AG20443 (cell line): ENCODE measurements at places on chromosomes 16 and 17.

DNA sequence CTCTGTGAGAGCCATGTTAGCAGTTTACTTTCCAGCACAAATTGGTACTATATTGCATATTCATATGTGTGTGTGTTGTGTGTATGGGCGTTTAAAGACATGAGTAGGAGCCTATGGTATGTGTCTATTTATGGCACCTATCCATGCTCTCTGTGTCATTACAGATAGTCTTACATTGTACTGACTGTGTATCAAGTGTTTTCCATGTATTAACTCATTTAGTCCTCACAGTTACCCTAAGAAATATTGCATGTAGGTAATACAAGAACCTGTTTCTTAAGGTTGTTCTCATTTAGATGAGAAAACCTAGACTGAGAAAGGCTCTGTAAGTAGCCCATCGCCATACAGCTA lies 1.6 kb downstream of the ALG1 start:
- no peak for DNase-seq

- DNase-seq, result peak; percentile 70
Measured at GRCh38 chr17:78013683-78014467, 55.4 kb downstream of the TNRC6C start.

DNA sequence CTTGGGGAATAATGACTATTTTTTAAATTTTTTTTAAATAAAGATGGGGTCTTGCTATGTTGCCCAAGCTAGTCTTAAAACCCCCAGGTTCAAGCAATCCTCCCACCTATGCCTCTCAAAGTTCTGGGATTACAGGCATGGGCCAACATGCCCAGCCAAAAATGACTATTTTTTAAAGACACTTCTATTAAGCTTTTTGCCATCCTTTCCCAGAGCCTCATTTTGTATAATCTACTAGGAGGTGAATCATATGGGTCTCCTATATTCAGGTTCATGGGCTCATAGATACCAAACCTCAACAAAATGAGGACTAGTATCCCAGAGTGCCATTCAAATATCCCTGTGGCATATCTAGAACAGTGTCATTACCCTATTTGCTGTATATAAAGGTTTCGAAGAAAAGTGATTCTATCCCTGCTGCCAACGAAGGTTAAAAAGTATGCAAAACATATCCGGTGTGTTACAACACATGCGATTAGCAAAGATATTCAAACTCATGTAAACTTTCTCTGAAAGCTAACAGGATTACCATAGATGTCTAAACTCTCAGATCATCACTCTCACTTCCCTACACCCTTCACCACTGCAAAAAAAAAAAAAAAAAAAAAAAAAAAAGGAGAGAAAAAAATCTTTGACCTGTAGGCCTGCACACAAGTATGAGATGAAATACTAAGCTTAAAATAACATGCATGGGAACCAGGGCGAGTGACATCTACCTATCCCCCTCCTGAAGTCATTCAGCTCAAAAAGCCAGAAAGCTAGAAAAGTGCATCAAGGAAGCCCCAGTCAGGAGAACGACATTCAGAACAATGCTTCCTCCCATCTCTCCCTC lies 23.5 kb downstream of the XPO6 start:
- no peak for DNase-seq

DNA sequence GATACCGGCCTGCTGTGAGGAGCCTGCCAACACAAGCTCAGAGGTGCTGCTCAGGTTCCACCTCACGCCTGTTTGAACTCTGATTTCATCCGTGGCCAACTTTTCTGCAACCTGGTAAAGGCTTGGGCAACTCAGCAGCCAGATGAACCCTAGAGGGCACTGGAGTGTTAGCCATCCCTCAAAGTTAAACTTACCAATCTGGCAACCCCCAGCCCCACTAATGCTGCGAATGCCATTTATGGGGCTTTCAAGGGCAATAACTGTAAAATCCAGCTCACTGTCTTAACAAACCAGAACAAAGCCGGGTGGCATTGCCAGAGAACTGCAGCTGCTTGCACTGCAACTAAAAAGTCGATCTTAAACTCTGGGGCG lies 105.5 kb downstream of the AXIN2 start:
- peak; percentile 40 for DNase-seq

DNA sequence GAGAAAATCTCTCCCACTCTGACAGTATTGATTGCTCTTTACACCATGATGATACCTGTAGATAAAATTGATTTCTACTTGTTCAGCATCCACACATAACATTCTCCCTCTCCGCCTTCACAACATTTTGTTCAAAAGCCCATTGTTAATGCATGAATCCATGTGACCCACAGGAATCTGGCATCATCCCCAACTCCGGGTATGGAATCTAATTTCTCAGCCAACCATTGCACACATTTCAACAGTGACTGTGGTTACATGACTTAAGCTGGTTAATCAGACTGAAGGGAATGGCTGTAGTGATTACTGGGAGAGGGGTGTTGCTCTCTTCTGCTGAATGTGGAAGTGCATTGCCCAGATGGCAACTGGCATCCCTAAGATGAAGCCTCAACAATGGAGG lies 161.4 kb upstream of the C16orf82 start:
- peak; percentile 16 for DNase-seq

DNA sequence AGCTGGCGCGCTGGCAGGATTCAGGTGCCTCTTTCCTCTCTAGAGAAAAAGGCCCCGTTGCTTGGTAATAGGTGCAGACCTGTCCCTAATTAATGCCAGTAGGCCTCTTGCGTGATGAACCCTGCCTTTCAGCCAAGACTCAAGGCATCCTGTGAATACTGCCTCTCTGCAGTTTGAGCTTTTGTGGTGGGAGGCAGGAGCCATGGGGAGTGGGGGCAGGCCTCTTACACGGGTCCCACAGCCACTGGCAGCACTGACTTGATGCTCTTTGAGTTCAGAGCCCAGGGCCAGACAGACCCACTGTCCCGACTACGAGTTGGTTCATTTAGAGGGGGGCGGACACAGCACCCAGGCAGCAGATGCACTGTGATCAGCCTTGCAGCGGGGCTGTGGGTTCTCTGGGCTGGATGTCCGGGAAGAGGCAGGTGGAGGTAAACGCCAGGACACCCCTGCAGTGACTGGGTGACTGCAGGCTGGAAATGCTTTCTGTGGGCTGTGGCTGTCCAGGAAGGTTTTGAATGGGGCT lies 237.0 kb downstream of the SEC14L1 start:
- no peak for DNase-seq

- DNase-seq, result peak; percentile 40
Measured at GRCh38 chr16:82070656-82071369, 35.8 kb downstream of the HSD17B2 start.

- no peak for DNase-seq
Measured at GRCh38 chr17:40565769-40566409, 617 bp upstream of the CCR7 start.
